ENCODE measurements at places on chromosomes 1 and 21.

DNA sequence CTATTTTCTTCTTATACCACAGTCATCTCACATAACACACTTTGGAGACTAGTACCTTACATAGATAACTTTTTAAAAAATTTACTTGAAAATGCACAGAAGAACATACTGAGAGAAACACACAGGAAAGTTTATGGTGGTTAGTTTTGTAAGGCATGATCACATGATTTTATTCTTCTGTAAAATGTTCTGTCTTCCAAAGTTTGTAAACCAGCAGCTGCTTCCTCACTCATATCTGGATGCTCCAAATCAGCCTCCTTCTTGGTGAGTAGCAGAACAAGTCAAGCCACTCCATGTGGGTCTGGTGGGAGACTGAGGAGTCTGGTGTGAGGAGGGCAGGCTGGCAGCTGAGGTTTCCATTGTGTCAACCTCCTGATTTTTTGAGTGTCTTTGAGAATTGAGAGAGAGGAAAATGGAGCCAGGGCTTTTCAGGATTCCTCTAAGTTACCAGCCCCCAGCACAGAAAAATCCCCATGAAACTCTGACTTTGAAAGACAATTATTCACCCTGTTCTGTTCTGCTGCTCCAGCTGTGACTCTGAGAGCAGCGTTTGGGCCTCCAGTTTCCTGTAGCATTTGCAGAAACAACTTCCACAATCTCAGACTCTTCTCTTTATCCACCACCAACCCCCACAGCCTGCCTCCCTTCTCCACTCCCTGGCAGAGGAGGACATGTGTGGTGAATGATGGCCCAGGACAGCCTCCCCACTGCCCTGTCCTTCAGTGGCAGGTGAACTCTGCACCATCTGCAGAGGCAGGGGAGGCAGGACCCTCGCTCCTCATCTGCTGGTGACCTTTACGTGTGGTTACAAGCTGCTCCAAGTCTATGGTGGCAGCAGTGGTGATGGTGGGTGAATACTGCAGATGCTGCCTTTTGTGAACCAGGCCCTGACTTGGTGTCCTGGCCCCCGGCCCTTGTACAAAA, 82.3 kb downstream of the FCRL5 start:
- no peaks in the 10 kb centered on the region for H3K4me1 ChIP-seq
- H3K36me3 ChIP-seq = no peaks in the 10 kb centered on the region
- no peak overlapping the region for H3K4me3 ChIP-seq
- no peak overlapping the region for H3K27ac ChIP-seq
- no peaks in the 10 kb centered on the region for H3K27me3 ChIP-seq
- no peak for DNase-seq

GRCh38 chr1:66503841-66504470, 30.0 kb upstream of the SGIP1 start:
- no peak overlapping the region for H3K4me3 ChIP-seq
- H3K4me1 ChIP-seq = no peaks in the 10 kb centered on the region
- H3K27ac ChIP-seq = no peak overlapping the region
- no peaks in the 10 kb centered on the region for H3K36me3 ChIP-seq

DNA sequence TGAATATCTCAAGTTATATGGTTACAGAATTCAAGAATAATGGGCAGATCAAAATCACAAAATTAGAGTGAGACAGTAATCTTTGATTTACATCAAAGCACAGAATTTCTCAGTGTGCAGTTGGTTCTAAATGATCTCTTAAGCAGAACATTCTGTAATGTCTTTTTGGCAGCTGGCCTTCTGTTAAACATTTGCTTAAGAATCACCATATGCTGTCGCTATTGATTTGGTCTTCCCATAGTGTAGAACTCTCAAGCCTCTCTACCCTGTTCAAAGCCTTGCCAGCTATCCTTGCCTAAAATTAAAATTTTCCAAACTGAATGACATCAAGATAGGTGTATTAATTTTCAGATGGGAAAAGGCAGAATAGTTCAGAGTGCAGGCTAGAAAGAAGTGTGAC, 38.9 kb upstream of the ERO1B start:
- H3K36me3 ChIP-seq = no peaks in the 10 kb centered on the region
- no peaks in the 10 kb centered on the region for H3K4me1 ChIP-seq
- DNase-seq = no peak
- no peaks in the 10 kb centered on the region for H3K27me3 ChIP-seq
- H3K4me3 ChIP-seq = no peak overlapping the region

- H3K36me3 ChIP-seq = no peaks in the 10 kb centered on the region
- H3K4me1 ChIP-seq = no peaks in the 10 kb centered on the region
- no peak for DNase-seq
- H3K27me3 ChIP-seq = no peaks in the 10 kb centered on the region
- no peak overlapping the region for H3K27ac ChIP-seq
Observed at GRCh38 chr1:79004916-79005315, 1.6 kb downstream of the ADGRL4 start.

DNA sequence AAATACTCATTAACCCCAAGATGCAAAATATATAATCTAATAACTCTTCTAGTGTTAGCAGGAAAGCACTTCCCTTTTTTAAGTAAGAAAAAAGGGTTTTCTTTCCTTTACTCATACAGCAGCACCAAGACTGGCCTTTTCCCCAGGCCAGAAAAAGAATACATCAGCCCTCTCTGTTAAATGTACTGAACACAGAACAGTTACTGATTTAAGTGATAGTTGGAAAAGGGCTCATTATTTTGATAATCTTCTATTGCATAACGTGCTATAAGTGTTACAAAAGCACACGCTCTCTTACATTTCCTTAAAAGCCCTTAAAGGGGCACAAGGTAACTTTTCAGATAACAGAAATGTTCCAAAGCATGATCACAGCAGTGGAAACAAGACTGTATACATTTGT, 142.9 kb downstream of the TIAM1 start:
- no peak overlapping the region for H3K4me3 ChIP-seq
- DNase-seq = no peak
- no peak overlapping the region for H3K27ac ChIP-seq
- H3K4me1 ChIP-seq = no peaks in the 10 kb centered on the region
- no peaks in the 10 kb centered on the region for H3K36me3 ChIP-seq

- H3K4me3 ChIP-seq = no peak overlapping the region
- no peaks in the 10 kb centered on the region for H3K27me3 ChIP-seq
- no peaks in the 10 kb centered on the region for H3K36me3 ChIP-seq
- no peak for DNase-seq
Observed at GRCh38 chr1:204709960-204710912, 24.7 kb upstream of the LRRN2 start.

DNA sequence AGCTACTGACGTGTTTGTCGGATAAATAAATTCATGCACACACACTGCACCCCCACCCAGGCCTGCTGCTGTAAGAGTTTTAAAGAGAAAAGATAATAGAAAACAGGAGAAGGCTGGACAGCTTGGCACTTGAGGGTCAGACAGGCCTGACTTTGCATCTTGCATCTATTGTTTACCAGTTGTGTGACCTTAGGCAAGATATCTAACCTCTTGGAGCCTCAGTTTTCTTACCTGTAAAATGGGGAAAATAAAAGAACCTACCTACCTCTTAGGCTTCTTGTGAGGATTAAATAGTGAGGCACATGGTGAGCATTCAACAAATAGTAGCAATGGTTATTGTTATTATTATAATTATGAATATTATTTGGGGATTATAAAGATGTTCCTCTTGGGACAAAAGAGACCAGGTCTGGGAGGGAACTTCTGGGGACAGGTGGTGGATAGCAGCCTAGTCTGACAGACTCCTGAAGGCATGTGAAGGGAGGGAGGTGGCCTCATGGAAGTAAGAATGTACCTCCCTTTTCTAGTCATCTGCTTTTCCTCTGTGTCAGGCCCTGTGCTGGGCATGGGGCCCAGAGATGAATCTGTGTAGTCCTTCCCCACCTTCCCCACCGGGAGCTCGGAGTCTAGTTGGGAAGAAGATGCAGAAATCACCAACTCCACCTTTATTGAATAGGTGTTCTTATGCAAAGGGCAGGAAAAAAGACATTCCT, 18.3 kb upstream of the EPB41 start:
- H3K27ac ChIP-seq = no peak overlapping the region
- DNase-seq = no peak
- no peak overlapping the region for H3K4me3 ChIP-seq

- H3K27ac ChIP-seq = no peak overlapping the region
- no peak for DNase-seq
- H3K4me3 ChIP-seq = no peak overlapping the region
Observed at GRCh38 chr1:43986712-43987111, 4.7 kb upstream of the CCDC24 start.

DNA sequence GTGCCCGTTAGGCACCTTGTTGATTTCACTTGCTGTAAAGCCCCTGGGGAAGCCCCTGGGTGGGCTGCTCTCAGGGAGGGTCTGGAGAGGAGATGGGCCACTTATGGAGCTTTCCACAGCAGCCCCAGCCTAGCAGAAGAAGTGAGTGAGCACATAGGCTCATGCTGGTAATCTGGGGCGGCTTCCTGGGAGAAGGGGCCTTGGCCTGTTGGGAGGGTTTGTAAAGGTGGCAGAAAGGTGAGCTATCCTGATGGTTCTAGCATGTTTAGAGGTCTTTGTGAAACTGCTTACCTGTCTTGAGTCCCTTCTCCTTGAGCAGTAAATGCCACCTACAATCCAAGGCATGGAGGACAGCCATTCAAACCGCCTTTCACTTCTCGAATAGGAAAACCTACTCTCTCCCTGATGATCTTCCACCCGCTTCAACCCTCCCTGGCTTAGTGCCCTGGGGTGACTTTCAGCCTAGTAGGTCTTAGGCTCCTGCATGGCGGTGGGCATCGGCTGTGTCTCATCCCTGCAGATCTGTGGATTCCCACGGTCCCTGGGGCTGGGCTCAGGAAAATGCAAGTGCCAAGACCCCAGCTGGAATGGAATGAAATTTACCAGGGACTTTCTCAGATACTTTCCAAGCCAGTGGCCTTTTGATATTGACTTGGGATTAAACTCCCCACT, 87.6 kb upstream of the SELENON start:
- H3K27me3 ChIP-seq = no peaks in the 10 kb centered on the region
- no peak overlapping the region for H3K4me3 ChIP-seq
- no peak overlapping the region for H3K27ac ChIP-seq
- no peak for DNase-seq
- no peaks in the 10 kb centered on the region for H3K4me1 ChIP-seq

GRCh38 chr1:240591564-240591963, 20.4 kb downstream of the GREM2 start:
- H3K27ac ChIP-seq = no peak overlapping the region
- no peak overlapping the region for H3K4me3 ChIP-seq
- no peaks in the 10 kb centered on the region for H3K36me3 ChIP-seq
- no peaks in the 10 kb centered on the region for H3K27me3 ChIP-seq

DNA sequence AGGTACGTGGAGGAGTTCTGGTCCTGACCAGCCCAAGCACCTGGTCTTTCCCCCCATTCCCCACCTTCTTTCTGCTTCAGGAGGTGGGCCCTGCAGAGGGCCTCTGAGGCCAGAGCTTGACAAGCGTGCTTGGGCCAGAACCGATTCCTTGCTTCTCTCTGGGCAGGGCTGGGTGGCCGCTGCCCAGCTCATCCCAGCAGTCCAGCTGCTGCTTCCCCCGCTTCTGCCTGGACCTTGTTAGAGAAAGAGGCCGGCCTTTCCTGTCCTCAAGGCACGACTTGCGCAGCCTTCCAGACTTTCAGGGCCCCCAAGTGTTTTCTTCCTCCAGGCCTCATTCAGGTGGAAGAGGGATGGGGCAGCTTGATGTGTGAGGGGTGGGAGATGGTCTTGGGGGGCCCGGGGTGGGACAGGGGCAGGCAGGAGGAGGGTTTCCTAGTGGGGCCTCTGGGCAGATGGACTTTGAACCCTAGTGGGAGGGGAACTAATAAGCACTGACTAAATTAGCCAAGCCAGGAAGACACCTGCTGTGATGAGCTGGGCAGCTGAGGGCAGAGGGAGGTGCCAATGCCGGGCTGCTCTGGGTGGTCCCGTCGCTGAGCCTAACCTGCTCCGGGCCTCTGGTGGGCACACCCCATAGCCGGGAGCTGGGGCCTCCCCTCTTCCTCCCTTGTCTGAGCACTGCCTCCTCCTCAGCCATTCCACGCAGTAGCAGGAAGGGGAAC, 36.5 kb downstream of the ARHGEF10L start:
- H3K4me3 ChIP-seq = no peak overlapping the region
- peaks cover 62% of the 10 kb centered on the region for H3K4me1 ChIP-seq
- no peaks in the 10 kb centered on the region for H3K27me3 ChIP-seq
- H3K36me3 ChIP-seq = no peaks in the 10 kb centered on the region

GRCh38 chr21:44394733-44395132, 41.3 kb downstream of the TRPM2 start:
- no peaks in the 10 kb centered on the region for H3K36me3 ChIP-seq
- H3K27ac ChIP-seq = no peak overlapping the region
- no peak for DNase-seq
- H3K27me3 ChIP-seq = no peaks in the 10 kb centered on the region

DNA sequence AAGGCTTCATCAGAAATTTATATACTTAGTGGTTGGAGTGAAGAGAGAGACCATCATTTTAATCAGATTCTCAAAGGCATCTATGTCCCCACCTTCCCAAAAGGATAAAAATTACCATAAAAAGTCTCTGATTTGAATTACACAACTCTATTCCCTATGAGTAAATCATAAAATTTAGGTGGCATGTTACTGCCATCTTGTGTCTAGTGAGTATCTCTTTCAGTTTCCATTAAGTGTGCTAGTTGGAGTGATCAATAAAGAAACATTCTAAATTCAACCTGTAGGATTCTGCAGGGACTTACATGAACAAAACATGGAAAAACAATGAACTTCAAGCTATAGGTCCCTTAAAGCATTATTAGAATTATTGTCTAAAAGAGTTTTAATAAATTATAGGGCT, 655.4 kb downstream of the LTN1 start:
- H3K36me3 ChIP-seq = no peaks in the 10 kb centered on the region
- no peak overlapping the region for H3K4me3 ChIP-seq
- DNase-seq = no peak
- no peak overlapping the region for H3K27ac ChIP-seq

GRCh38 chr1:228998179-228998578, 262.9 kb downstream of the RHOU start:
- H3K27me3 ChIP-seq = no peaks in the 10 kb centered on the region
- no peak overlapping the region for H3K4me3 ChIP-seq
- no peak for DNase-seq
- no peaks in the 10 kb centered on the region for H3K4me1 ChIP-seq
- H3K27ac ChIP-seq = no peak overlapping the region

DNA sequence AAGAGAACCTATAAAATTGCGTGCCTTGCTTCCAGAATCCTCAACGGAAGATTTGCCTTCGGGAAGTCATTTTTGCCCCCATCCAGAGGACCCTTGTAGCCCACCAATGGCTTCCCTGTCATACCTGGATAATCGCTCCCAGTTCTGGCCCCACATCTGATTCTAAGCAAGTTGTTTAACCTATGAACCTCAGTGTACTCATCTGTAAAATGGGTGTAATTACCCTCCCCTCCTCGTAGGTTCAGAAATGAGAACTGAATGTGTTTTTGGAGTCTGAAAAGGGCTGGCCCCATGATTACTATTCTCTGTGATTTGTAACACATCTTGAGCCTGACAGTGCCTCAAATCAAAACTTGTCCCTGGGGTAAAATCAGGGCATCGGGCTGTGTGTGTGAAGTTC, 81.6 kb upstream of the TMEM51 start:
- H3K27me3 ChIP-seq = no peaks in the 10 kb centered on the region
- DNase-seq = no peak
- H3K27ac ChIP-seq = no peak overlapping the region
- no peaks in the 10 kb centered on the region for H3K36me3 ChIP-seq

All from thoracic aorta (tissue), 2 donors.